RPMI7951 (cell line): ENCODE measurements at places on chromosomes 3 and 15. TPM values are rescaled to one million over a fixed set of nuclear protein-coding genes. Genes with fewer than 3 reads are reported as not detected.
A peak's percentile ranks its signal among the peaks of the same experiment; 100 is the strongest.

OXSM gene
- total RNA-seq = 18.1 and 28.0 TPM in 2 replicates

DNA sequence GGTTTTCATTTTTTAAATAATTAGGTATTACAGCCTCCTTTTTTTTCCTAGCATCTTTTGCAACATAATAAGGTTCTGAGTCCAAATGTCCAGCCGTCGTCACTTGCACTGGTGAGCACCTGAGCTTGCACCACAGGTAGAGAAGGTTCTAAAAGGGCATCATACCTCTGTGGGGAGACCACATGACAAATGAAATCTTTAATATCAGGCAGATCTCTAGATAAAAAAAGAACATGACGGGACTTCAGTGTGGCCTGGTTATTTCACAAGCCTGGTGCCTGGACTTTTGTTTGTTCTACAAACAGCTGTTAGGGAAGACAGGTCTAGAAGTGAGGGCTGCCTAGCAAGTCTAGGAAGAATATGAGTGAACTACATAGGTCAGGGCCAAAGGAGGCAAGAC lies 3.6 kb downstream of the ZBED2 start:
- DNase-seq = no peak

FGD5 gene
- total RNA-seq = 5.3 and 7.9 TPM in 2 replicates

- no peak for DNase-seq
These were observed at the start of gene SNX22 for GRCh38 chr15:64151727-64152506. TSS of gene SNX22 (plus strand) at chr15:64151731. CDS start at chr15:64151776, 45 bp downstream.

- peak; percentile 25 for DNase-seq
These were observed 133.7 kb upstream of the OSTN start for GRCh38 chr3:191065181-191065805.

DNA sequence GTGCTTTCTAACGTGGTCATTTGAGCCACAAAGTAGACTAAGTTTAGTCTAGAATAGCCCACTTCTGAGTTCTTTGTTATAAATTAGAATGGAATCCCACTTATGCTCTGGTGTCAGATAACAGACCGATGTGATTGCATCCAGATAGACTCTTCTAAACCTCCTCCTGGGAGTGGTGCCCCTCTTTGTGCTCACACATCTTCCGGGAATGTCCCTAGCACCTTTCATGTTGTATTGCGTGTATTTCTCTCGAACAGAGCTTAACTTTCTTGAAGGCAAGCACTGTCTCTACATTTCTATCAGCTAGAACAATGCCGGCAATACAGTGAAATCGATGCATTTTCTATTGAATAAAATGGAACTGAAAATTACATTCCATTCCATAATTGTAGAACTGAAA lies 23.0 kb downstream of the CP start:
- DNase-seq = no peak

IMPG2 gene
- total RNA-seq = under 0.01 TPM in 2 replicates

GRCh38 chr3:56547486-56547885 lies 9.5 kb upstream of the CCDC66 start:
- no peak for DNase-seq

CCDC66 gene
- 13.3 and 17.7 TPM in 2 replicates for total RNA-seq

DNA sequence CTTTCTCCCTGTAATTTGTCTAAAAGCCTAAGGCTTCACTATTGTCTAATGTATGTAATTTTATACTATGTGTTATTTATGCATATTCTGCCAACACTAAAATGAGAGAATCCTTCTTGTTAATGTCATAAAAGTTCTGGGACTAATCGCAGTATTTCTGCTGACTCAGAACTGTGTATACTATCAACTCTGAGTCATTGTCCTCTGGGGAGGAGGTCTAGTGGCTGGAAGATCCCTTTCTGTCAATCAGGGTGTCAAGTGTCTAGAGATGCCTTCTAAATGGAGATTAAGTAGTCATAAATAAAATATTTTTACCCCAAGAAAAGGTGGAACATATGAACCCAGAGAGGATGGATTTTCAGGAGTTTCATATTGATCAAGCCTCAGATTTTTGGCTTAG lies 473.4 kb downstream of the AGBL1 start:
- DNase-seq = no peak

DNA sequence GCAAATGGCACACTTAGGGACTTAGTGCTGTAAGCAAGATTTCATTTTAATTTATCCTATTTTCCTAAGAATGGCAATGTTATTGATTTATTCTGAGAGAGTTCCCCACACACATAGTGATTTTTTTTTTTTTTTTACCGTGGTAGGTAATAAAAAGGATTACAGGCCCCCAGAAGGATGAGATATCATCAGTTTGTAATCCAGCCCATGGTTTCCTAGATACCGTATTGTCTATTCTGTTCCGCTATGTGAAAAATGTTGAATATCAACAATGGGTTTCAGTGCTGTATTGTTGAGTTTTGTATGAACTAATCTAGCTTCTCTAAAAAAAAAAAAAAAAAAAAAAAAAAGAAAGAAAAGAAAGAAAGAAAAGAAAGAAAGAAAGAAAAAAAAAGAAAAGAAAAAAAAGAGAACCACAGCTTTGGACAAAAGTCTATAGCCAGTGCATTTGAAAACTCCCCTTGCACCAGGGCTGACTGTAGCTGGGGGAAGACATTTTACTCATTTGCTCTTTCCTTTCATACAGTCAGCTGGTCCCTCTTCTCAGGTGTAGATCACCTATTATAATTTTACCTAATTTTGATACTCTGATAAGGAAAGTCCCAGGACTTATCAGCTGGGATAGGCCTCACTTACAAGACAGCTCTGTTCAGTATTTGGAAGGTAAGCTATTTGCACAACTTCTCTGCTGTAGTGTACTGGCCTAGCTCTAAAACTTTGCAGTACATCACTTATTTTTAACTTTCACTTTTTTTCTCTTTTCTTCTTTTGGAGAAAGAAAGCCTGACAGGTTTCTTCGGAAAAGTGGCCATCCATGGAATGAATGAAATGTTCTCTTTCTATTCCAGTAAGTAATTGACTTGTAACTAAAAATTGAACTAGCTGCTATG lies 101.4 kb upstream of the SOX2 start:
- DNase-seq = no peak

CILP gene
- 0.10 TPM in 1 of 2 replicates, not detected in the other for total RNA-seq

DNA sequence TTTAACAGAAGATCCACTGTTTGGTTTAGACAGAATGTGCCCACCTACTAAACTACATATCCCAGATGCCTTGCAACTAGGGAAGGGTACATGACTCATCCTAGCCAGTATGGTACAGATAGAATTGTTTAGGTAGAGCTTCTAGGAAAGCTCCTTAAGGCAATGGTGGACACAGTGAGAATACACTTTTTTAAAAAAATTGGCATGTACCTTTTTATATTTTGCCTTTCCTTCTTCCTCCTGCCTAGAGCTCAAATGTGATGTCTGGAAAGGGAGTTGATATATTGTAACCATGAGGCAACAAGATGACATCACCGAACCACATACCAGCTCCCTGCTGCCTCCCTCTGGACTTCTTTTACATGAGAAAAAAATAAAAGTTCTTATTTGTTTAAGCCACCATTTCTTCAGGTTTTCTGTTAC lies 14.4 kb upstream of the C3orf80 start:
- DNase-seq = peak; percentile 70

GOLGA8G gene
- not detected in 2 replicates for total RNA-seq

DNA sequence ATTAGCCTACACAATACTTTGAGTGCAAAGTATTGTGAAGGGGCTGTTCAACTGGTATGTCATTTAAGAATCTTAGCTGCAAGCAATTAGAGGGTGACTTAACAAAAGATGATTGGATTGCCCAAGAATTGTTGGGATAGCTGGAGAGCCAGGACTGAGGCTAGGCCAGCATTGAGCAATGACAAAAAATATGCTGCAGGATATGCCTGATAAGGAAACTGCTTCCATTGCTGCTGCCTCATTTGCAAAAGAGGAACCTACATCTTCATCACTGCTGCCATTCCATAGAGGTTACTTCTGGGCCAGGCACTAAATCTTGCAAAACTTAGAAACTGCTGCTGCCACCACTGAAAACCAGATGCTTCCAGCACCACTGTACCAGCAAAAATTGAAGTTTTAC lies 108.0 kb upstream of the TBC1D5 start:
- no peak for DNase-seq

TPRG1 gene
- 0.98 and 2.0 TPM in 2 replicates for total RNA-seq

- DNase-seq = no peak
These were observed 140.4 kb downstream of the NSMCE3 start for GRCh38 chr15:29129221-29129620.

DNA sequence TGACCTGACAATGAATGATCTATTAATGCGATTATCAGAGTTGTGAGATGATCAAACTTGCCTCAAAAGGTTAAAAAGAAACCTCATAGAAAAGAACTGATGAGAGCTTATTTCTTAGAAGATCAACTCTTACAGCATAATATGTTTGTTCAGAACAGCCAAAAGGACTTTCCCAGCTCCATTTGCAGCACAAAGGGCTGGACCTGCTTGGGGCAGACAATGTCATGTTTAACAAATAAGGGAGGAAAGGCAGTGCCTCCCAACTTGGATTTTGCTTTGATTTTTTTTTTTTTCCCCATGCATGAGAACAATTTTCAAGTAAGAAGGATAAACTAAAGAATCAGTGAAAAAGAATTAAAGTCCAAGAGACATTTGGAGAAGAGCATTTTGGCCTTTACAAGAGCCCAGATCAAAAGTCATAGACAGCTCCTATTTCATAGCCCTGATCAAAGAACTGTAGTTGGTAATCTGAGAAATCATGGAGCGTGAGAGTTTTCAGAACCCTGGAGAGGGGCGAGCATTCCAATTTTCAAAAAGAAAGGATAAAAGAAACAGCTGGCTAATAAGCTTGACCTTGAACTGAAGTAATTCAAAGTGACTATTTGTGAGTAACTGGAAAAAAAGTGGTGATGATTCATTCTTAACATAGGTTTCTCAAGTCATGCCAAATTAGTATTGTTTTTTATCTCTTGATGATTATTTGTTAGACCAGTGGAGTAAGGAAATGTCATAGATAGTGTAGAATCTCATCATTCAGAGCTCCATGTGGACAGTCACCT lies 136.0 kb upstream of the CFAP20DC start:
- DNase-seq = peak; percentile 65

THSD4 gene
- total RNA-seq = 25.2 and 26.3 TPM in 2 replicates

DNA sequence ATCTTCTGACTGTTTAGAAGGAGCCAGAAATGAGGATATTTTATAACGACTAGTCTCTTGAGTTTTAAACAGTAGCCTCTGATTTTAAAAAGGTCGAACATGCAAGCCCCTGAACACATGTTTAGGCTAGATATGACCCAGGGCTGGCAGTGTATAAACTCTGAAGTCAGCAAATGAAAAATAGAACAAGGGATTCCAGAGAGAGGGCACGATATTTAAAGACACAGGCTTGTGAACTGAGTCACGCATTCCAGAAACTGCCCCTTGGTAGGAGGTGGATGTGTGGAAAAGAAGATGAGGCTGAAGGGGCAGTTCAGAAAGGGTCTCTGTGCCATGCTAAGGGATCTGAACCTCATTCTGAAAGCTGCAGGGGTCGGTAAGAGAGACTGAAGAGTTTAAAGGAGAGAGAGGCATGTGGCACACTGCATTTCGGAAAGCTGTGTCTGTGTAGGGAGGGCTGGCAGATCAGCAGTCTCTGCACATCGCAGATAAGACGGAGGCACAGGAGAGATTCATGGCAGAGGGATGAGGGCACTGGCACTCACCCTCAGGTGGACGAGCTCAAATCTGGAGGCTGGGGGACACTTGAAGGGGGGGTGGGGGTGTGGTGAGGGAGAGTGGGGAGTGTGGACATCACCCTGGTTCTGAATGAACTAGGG lies 22.1 kb downstream of the ST8SIA2 start:
- DNase-seq = no peak

ARID3B gene
- total RNA-seq = 0.72 and 1.2 TPM in 2 replicates

DNA sequence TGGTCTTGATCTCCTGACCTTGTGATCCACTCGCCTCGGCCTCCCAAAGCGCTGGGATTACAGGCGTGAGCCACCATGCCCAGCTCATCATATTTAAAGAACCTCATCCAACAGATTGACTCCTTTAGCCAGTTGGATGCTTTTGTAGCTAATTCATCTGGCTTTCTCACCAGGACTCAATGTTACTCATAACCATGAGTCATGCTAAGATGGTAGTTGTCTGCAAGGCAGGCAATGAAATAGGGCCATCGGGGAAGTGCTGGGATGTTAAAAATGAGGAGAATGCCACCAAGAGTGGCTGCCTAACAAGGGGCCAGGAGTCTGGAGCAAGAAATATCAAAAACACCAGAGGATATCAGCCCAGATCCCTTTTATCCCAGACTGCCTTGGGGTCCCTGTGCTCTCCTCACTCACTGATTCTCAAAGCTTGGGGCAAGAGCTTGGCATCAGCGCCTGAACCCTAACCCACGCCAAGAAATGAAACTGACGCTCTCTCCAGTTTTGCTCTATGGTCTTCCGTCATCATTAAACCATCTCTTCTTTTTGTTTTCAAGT lies 7.4 kb upstream of the PCOLCE2 start:
- peak; percentile 80 for DNase-seq

GRCh38 chr3:130260918-130261317 lies 84.6 kb upstream of the COL6A5 start:
- no peak for DNase-seq

DNA sequence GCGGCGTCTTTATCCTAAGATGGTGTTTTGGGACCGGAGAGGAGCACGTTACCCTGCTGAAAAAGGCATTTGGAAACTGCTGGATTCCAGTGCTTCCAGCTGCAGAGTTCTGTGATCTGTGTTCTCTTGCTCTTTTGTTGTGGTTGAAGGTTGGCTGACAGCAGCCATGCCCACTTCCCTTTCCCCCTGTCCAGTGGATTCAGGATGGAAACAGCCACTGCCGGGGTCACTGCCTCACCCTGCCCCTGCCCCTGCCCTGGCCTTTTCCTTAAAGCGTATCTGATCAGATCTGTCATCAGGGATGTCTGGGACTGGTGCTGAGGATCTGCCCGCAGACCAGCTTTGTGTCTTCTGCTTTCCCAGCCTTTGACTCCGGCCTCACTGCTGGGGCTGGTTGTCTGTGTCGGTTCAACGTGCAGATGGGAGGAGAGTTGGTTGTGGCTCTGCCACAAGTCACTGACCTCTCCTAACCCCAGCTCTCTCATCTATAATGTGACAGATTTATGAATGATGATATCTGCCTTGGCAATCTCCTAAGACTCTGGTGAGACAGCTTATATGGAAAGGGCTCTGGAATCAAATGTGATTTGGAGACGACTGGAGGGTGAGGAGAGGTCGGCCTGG lies 219.4 kb upstream of the BHLHE40 start:
- peak; percentile 51 for DNase-seq

DNA sequence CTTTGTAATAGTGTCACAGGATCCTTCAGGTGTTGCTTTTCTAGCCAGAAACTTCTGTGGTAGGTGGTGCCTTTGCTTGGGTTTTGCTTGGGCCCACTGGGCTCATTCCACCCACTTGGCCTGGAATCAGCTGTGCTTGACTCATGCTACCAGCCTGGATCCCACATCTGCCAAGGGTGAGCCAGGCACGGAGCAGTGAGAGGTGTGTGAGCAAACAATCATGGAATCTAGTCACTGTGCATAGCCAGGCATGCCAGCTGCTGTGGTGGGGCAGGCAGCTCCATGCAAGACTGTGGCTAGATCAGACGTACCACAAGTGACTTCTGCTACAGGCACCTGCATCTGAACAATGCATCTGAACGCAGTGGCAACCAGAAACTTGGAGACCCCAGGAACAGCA lies 275.9 kb downstream of the UBE2E2 start:
- peak; percentile 45 for DNase-seq

- DNase-seq = peak; percentile 57
These were observed 36.9 kb downstream of the SENP8 start for GRCh38 chr15:72155003-72155621.
